ENCODE measurements at places on chromosomes 4 and X.

DNA sequence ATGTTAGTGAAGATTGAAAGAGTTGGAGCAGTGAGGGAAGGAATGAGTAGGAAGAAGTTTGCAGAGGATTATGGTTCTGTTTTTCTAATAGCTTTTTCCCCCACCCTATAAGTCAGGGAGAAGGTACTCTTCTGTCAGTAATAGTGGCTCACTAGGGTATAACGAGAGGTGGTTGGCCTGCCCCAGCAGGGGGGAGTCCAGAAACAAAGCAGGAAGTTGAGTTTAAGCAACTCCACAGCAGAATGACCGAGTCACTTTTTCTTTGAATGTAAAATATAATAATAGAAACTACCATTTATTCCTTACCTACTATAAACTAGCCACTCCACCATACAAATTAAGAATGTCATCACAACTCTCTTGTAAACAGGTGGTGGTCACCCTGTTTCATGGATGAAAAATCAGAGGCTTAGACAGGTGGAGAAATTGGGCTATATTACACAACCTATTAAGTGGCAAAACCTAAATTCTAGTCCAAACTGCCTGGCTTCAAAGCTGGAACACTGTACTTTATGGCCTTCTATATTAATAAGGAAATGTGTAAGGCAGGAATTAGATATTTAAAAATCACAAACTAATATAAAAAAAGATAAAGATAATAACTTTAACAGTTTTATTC lies 21.9 kb downstream of the AP1AR start:
- no peak for DNase-seq

GRCh38 chr4:40826821-40827220 lies 77.1 kb downstream of the NSUN7 start:
- no peak for DNase-seq

DNA sequence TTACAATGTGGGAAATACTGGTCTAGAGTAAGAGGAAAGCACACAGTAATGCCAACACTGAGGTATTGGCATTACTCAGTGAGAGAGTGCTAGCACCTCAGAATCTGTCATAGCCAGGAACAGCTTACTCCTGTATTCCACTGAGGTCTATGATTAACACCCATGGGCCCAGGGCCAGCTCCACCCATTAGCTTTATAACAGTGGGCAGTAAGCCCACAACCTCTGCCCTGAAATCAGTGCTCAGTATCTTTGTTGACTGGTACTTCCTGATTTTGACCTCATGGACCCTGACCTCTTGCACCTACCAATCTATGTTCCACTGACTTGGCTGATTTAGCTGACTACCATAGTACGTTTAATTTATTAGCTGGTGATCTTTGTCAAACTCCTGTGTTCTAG lies 56.1 kb downstream of the LANCL3 start:
- DNase-seq: no peak

- DNase-seq: no peak
These were observed 239.7 kb upstream of the PGRMC2 start for GRCh38 chr4:128527351-128527750.

GRCh38 chr4:56976283-56976836 lies 1.0 kb downstream of the NOA1 start:
- no peak for DNase-seq

GRCh38 chr4:56142088-56142487 lies 193.3 kb downstream of the CEP135 start:
- no peak for DNase-seq

DNA sequence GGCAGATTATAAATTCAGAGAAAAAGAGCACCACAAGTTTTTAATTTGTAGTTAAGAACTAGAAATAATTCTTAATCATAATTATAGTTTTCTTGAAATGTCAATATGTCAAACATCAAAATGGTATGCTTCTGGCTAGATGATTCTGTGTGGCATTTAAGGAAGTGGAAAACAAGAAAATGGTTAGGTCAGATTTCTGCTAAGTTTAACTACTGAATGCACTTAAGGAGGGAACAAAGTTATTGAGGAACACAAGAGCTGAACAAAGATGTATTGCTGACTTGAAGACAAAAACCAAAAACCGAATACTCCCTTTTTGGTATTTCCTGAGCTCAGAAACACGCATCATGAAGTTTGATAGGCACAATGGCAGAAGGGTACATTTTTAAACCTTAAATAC lies 58.7 kb upstream of the GPR34 start:
- DNase-seq: no peak

DNA sequence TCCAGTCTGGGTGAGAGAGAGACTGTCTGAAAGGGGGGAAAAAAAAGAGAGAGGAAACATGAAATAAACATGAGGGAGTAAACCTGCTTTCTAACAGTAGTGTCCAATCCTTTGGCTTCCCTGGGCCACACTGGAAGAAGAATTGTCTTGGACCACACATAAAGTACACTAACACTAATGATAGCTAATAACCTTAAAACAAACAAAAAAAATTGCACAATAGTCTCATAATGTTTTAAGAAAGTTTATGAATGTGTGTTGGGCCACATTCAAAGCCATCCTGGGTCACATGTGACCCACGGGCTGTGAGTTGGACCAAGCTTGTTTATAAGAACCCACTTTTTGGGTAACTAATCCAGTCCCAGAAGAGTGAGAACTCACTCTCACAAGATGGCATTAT lies 30.3 kb downstream of the PDS5A start:
- DNase-seq: no peak

DNA sequence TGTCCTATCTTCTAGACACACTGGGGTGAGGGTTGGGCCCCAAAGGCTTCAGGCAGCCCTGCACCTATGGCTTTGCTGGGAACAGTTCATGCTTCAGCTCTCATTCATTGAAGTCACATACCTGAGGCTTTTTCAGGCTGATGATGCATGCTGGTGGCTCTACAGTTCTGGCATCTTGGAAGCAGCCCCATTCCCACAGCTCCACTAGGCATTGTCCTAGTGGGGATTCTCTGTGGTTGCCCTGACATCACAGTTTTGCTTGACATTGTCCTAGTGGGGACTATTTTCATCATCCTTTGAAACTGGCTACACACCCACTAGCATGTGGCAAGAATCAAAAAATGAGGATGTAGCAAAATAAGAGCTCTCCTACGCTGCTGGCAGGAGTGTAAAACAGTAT lies 37.7 kb upstream of the C4orf17 start:
- no peak for DNase-seq

GRCh38 chrX:68808686-68809357 lies 20.0 kb upstream of the EFNB1 start:
- no peak for DNase-seq

DNA sequence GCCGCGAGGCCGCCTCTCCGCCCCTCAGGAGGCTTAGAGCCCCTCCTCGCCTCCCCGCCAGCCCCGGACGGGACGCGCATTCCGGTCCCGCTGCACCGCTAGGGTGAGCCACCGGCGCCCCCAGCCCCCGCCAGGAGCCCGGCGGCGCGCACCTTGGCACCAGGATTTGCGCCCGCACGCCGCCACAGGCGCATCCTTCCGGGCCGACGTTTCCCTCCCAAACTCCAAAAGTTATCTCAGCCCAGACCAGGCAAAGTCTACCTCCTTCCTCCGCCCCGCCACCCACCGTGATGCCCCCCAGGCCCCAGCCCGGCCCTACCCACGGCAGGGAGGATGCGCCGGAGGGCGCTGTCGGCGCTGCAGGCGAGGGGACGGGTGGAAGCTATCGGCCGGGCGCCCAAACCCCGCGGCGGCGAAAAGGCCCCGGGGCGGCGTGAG lies 538 bp downstream of the SCML2 start:
- peak; percentile 0 for DNase-seq

- DNase-seq: no peak
These were observed 96.2 kb downstream of the UGT8 start for GRCh38 chr4:114694770-114695169.

- no peak for DNase-seq
These were observed 168.0 kb downstream of the CDS1 start for GRCh38 chr4:84750960-84751283.

GRCh38 chrX:31071725-31072124 lies at the start of gene FTHL17:
Gene FTHL17 (minus strand): TSS chrX:31072041. CDS start chrX:31071953, 88 bp downstream.
- DNase-seq: no peak

DNA sequence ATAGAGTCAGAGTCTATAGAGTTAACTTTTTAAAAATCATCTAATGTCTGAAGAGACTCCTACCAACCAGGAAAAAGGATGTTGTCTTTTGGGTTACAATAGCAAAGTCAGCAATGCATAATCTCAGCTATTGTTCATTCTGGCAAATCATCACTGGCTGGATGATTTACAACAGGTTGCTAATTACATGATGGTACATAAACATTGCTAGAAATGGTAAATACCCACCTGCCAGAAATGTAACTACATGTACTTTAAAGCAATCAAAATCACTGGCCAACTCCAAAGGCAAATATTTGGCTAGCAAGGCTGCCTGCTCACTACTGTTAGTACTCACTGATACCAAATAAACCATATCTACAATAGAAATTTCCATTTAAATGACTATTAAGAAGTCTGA lies 91.1 kb downstream of the PPP3CA start:
- DNase-seq: no peak

DNA sequence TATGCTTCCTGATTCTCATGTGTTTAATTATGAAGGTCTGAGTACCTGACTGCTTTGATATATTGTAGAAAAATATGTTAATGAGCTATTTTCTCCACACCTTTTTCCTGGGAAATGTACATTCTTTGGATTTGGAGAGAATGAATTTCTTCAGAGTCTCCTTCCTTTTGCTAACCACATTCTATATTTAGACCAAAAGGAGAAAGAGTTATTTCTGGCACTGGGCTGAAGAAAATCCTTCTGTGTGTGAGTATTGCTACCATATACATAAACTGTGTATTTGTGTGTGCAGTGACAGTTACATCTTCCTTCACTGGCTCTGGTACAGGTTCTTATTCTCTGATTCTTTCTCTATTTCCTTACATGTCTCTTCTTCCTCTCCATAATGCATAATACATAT lies 44.5 kb upstream of the PGRMC2 start:
- no peak for DNase-seq

GRCh38 chrX:21469071-21469470 lies 94.9 kb downstream of the CNKSR2 start:
- no peak for DNase-seq

- no peak for DNase-seq
These were observed 2.0 kb upstream of the FBXW7 start for GRCh38 chr4:152537881-152538280.

GRCh38 chr4:188005561-188005960 lies 10.0 kb downstream of the ZFP42 start:
- no peak for DNase-seq

DNA sequence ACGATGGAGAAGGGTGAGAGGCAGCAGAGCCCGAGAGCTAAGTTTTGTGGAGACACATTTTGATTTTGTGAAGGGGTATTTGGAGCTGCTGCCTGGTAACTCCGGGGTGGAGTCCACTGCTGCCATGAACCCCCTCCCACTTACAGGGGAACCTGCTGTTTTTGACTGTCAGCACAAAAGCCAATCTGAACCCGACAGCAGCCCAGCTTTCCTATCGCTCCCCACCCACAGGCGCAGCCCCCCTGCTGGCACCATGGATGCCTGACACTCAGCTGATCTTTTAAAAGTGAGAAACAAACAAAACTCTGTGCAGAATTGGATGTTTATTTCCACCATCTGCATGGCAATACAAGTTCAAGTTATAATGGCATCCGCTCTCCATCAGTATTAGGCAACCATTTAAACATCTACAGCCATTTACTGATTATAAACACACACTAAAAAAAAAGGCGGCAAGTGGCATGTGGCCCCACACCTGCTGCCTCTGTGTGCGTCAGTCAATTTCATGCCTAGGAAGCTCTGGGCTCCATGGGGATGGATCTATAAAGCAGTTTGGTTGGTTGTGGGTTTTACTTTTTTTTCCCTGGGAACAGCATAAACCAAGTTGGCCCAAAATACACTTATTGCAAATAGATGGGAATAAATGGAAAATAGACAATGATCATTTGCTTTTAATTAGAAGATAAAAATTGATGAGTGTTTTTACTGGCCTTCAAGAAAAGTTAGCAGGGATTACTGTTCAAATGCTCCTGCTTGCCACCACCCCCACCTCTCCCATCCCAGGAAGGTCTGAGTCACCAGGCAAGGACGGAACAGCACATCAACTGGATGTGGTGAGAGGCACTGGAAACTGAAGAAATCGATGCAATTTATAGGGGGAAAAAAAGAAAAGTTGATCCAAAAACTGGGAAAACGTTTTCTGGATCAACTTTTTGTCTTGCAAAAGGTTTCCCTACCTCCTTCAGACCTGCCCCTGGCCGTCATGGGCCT lies 46.0 kb downstream of the SEPSECS start:
- no peak for DNase-seq

DNA sequence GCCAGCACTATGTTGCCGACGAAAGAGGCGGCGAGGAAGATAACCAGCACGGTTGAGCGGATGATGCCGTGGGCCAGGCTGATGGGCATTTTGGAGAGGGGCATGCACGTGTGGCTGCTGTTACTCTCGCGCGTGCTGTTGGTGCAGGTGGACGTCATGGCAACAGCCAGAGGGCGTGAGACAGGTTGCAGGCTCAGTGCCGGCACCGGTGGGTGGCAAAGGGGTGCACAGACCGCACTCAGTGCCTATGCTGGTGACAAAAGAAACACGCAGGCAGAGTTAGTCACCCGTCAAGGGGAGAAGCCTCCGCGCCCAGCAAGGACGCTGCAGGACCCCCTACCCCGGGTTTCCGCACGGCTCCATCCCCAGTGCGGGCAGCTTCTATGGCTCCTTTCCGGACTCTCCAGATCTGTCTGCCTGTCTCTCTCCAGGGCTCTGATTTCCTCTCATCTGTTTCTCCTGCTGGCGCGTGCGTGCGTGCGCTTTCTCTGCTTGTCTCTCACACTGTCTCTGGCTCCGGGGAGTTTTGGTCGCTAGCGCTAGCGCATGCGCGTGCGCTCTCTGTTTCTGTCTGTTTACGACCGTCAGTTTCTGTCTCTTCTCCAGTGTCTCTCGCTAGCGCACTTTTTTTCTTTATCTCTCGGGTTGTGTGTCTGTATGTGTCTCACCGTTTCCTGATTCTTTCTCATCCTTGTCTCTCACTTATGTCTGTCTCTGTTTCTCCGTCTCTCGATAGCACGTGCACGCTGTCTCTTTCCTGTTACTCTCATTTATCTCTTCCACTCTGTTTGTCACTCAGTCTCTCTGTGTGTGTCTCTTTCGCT lies 2.1 kb downstream of the GPR101 start:
- no peak for DNase-seq

DNA sequence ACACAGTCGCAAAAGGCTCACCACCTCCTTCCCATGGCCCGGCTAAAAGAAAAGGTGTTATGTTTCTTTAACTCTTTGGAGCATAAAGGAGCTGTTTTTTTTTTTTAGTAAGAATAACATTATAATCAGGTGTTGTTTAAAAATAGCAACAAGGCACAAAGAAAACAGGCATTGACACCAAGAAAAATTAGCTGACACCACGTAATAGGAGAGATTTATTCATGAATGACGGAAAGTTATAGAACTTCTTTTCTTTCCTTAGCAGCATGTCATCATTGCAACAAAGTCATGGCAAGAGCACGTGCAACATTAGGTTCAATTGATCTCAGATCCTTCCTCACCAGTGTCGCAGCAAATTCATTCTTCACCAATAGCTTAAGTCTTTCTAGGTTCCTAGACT lies 302.9 kb upstream of the ZFP42 start:
- DNase-seq: no peak
